ENCODE measurements at places on chromosomes 4 and X. TPM values are rescaled to one million over a fixed set of nuclear protein-coding genes. Genes with fewer than 3 reads are reported as not detected.

DNA sequence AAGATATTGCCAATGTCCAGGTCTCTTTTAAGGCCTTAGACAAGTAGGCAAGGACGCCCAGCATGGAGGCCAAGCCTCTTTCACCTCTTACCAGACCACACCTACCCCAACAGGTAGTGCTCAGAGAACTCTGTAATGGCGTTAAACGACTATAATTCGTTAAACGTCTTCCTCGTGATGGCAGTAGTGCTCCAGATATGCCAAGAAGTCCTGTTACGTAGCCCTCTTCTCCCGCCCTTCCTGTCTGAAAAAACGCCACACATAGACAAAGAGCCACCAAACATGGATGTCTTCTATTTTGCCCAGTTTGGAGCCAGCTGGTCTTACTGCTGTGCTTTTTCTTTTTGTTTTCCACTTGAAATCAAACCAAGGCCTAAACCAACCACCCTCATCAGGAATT, 190.7 kb downstream of the OR13H1 start:
- no peak for DNase-seq
- no peaks in the 10 kb centered on the region for H3K4me1 ChIP-seq
- H3K36me3 ChIP-seq: peaks cover 26% of the 10 kb centered on the region
- no peak overlapping the region for H3K4me3 ChIP-seq
- H3K27me3 ChIP-seq: no peaks in the 10 kb centered on the region
- no peak overlapping the region for H3K27ac ChIP-seq

DNA sequence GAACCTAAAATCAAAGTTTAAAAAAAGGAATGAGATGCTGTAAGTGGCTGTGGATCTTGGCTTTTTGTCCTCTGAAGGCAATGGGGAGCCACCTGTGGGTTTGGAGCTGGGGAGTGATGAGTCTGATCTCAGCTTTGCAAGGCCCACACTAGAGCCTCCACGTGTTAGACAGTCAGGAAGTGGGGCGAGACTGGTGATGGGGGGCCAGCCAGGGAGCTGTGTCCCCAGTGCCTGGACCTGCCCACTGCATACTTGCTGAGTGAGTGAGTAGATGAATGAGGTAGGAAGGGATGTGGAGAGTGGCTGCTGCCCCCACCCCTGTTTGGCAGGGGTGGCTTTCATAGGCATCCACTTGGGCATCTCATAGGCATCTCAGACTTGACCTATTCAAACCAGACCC, 84.0 kb downstream of the NHSL2 start:
- DNase-seq: no peak
- H3K27me3 ChIP-seq: no peaks in the 10 kb centered on the region
- H3K27ac ChIP-seq: no peak overlapping the region
- no peaks in the 10 kb centered on the region for H3K36me3 ChIP-seq
- no peak overlapping the region for H3K4me3 ChIP-seq
- H3K4me1 ChIP-seq: peaks cover 10% of the 10 kb centered on the region

DNA sequence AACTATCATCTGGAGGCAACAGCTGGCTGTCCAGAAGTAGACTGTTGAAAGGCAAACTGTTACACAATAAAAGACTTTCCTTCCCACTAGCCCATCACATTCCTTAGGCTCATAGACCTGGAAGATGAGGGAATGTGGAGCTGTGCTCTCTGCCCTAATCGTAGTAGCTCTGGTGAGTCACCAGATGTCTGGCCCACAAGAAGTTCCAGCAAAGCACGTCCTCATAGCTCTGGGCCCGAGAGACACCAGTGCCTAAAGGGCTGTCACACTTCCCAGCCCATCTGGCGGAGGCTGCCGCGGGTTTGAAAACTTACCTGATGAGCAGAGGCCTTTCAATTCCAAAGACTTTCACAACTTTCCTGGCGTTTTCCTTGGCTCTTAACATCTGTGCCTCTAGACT, 81.7 kb upstream of the STOX2 start:
- no peaks in the 10 kb centered on the region for H3K4me1 ChIP-seq
- no peak overlapping the region for H3K4me3 ChIP-seq
- no peak overlapping the region for H3K27ac ChIP-seq
- H3K36me3 ChIP-seq: no peaks in the 10 kb centered on the region
- H3K27me3 ChIP-seq: no peaks in the 10 kb centered on the region
- DNase-seq: no peak

DNA sequence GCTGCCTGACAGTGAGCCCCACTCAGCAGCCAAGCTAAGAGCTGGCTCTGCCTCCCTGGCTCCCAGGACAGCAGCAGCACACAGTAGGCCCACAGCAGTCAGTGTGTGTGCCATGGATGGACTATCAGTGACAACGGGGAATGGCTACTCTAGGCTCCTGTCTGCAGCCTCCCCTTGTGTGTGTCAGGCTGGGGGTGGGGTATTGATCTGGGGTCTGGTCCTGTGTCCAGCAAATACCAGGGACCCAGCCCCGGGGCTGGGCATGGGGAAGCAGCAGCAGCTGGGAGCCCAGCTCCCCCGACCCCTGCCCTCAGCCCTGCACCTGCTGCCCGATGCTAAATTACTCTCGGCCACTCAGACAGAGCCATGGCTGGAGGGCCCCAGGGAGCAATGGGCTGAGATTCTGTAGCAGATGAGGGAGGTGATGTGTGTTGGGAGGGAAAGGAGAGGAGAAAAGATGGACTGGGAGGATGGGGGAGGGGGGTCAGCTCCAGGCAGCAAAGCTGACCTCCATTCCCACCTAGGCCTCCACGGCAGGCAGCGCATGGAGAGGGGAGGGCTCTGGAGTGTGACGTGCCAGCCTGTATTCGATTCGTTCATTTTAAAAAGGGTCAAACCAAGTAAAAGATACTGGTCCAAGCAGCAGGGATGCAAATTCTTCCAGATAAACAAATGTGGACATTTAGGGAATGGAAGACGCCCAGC, 61.3 kb upstream of the CRMP1 start:
- H3K4me1 ChIP-seq: peaks cover 15% of the 10 kb centered on the region
- H3K4me3 ChIP-seq: no peak overlapping the region
- H3K27ac ChIP-seq: no peak overlapping the region
- H3K27me3 ChIP-seq: no peaks in the 10 kb centered on the region
- no peaks in the 10 kb centered on the region for H3K36me3 ChIP-seq
- DNase-seq: no peak

DNA sequence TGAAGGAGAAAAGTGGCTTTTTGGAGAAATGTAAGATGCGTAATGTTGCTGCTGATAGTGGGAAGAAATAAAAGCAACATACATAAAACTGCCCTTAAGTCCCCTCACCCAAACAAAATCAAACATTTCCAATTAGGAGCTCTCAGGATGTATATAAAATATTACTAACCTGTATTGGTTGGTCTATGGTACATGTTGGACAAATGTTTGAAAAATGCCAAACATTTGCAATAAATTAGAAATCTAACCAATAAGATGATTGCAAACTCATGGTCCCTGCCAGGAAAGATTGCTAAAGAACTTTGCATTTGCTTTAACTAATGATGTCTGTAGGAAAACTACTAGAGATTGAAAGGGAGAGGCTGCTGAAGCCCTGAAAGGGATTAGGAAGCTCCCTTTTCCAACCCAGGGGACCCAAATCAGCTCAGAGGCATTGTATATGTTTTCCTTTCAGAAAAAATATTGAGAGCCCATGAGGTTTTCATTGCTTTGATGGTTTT, 1.8 kb downstream of the SFRP2 start:
- H3K36me3 ChIP-seq: peaks cover 30% of the 10 kb centered on the region
- H3K27me3 ChIP-seq: no peaks in the 10 kb centered on the region
- DNase-seq: no peak

Gene FAM9C
- not detected for total RNA-seq

Measured in H1 (cell line).